ENCODE measurements at places on chromosomes 1 and 21.

DNA sequence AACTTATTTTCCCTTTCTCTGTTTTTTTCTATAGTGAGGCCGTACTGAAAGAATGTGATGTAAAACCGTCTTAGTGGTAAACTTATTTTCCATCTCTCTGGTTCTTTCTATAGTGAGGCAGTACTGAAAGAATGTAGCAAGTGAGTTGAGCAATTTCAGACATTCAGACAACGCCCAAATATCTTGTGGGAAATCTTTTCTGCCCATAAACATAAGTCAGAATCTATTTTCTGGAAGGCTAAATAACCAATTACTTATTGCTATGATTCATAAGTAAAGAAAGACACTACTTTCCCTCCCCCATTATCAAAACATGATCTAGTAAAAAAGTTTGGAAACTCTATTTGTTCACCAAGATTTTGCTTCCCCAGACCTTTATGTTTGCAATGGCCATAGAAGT is 18.8 kb upstream of the SCCPDH start:
- DNase-seq, result no peak

DNA sequence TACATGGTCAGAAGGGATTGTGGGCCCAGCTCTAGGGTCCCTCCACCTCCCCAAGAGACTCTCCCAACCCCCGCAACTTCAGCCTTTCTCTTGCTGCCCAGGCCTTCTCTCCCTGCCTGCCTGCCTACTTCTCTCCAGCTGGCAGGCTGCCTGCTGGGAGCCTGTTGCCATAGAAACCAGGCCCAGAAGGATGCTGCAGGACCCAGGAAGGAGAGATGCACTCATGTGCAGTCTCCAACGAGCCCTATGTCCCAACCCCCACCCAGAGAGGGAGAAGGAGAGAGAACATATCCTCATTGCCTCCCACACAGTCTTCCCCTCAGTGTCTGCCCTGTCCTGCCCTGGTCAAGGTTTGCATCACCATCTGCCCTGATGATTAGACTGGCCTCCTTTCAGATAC is 10.8 kb upstream of the SMIM12 start:
- no peak for DNase-seq

DNA sequence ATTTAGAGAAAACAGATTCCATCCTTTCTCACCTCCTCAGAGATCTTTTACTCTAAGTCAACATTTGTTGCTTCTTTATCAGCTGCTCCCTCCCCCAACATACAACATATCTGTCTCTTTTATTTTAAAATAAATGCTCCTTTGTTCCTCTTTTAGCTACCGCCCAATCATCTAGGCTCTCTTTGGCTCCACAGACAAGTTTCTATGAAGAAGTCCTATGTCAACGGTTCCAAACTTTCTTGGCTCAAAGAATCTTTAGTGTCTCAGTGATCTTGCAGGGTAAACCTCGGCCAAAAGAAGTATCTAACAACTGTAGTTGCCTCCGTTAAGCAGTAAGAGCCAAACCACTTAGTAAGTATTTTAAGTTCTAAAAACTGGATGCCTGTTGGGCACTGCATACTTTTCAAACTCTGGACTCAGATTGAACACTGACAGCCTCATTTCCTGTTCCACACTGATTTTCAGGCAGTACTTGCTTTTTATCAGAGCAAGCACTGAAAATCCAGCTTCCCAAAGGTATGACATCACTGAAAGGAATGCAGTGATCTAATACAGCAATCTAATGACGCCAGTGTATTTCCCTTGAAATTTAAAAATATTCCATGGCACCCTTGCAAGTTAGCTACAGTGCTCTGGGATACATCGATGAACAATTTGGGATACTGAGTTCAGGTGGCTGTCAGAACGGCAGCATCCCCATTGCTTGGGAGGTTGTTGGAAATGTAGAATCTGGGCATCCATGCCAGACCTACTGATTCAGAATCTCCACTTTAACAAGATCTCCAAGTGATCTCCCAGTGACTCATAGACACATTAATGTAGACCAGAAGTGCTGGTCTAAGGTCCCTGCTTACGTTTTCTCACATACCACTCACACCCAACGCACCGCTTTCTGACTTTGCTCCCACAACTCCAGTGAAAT is 26.8 kb downstream of the EGLN1 start:
- DNase-seq, result no peak

DNA sequence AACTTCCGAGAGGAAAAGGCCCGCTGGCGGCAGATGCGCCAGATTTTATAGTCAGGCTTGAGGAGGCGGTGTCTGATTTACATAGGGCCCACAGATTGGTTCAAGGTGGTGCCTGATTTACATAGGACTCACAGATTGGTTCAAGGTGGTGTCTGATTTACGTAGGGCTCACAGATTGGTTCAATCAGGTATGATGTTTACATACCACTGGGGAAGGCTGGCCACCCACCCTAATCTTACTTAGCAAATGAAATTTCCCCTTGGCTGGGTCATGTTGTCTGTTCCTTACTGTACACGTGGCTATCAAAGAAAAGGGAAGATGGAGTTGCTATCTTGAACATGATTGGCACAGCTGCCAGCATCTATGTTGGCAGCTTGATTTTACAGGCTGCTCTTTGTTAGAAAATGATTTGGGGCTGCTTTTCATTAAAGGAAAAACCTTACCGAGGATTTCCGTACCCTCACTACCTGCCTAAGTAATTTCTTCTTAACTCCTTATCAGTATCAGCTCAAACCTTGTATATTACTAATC is 96.3 kb downstream of the SETD4 start:
- DNase-seq, result no peak

DNA sequence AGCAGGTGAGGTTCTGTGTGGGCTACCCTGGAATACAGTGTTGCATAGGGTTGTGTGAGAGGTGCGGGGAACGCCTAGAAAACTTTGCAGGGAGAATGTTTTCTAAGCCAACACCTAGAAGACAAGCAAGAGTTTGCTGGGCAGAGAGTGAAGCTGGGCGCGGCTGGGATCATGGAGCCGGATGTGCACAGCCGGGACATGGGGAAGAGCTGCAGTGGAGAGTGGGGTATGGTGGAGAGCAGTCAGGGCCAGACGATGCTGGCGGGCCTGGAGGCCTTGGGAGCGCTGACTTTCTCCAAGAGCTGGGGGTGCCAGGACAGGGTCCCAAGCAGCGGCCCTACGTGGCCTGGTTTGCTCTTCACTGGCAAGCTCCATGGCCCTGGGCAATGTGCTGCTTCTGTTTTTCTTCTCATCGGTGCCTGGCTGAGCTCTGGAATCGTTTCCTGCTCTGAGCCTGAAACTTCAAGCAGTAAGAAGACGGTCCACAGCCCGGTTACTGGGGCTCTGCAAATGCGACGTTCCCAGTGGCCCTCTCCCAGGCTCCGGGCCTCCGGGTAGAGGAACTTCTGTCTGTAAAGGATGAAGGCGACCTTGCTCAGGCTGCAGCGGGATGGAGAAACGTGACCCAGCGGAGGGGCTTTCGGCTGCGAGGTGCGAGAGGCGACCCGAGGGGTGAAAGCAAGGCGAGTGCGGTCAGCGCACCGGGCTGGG is 51.9 kb upstream of the CD34 start:
- no peak for DNase-seq

DNA sequence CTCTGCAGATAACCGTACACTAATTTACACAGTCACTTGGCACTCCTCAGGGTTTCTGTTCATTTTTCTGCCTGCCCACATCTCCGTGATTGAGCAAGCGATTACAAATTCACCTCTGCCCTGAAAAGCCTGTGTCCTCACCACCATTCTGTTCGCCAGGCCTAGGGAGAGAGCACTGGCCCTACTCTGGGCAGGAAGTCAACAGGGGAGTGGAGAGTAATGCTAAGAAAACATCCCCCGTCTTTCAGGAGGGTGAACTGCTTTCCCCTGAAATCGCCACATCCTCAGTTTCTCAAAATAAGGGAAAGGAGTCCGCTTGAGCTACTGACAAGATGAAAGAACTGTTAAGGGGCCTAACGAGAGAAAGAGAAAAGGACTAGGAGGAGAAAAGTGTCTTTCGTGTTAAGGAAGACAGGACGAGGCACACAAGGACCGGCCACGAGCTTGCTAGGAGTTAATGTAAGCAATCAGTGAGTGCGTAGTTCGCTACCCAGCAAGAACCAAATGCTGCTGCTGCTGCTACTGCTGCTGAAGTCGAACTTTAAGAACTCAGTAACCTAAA is 632 bp downstream of the PEX19 start:
- no peak for DNase-seq

DNA sequence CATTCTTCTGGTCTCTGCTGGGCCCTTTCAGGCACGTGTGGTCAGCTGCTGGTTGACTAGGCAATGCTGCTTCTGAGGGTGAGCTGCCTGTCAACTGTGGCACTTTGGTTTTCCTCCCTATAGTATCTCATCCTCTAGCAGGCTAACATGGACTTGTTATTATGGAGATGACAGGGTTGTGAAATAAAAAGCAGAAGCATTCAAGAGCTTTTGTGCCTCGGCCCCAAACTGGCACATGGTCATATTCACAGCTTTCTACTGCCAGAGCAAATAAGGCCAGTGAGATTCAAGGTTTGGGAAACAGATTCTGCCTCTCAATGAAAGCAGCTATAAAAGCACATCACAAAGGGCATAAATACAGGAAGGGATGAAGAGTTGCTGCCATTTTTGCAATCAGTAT is 1.6 kb upstream of the ZNF124 start:
- DNase-seq, result no peak

- no peak for DNase-seq
These were observed 142.0 kb downstream of the ZNF648 start for GRCh38 chr1:181919542-181919941.

- DNase-seq, result no peak
These were observed 192.4 kb downstream of the LRRIQ3 start for GRCh38 chr1:74005533-74005932.

DNA sequence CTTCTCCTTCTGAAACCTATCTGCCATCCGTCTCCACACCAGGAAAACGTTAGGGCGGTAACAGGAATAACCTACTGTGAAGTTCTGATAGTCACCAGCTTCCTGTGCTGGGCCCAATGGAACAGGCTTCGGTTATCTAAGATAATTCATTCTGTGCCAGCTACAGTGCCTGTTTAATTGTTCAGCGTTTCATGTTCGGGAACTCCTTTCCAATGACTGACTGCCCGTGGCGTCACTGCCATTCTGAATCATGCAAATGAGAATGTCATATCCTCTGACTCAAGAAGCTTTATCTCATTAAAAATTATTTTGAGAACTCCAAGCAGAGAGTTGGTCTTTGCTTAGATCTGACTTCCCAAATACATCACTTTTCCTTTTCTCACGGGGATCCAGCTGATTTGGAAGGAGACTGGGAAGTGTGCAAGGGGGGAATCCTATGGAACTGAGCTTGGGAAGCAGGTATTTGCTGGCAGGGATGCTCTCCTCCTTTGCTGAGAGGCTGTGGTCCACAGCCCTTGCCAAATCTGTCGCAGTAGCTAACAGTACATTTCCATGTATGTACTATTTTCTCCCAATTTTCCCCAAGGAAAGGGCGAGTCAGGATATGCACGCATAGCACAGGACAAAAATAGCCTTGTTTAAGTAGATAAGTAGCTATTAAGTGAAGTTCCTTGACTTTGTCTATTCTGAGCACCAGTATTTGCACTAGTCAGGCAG is 358.7 kb downstream of the LTN1 start:
- no peak for DNase-seq

GRCh38 chr1:167412920-167413319 is 105.4 kb downstream of the CD247 start:
- no peak for DNase-seq

DNA sequence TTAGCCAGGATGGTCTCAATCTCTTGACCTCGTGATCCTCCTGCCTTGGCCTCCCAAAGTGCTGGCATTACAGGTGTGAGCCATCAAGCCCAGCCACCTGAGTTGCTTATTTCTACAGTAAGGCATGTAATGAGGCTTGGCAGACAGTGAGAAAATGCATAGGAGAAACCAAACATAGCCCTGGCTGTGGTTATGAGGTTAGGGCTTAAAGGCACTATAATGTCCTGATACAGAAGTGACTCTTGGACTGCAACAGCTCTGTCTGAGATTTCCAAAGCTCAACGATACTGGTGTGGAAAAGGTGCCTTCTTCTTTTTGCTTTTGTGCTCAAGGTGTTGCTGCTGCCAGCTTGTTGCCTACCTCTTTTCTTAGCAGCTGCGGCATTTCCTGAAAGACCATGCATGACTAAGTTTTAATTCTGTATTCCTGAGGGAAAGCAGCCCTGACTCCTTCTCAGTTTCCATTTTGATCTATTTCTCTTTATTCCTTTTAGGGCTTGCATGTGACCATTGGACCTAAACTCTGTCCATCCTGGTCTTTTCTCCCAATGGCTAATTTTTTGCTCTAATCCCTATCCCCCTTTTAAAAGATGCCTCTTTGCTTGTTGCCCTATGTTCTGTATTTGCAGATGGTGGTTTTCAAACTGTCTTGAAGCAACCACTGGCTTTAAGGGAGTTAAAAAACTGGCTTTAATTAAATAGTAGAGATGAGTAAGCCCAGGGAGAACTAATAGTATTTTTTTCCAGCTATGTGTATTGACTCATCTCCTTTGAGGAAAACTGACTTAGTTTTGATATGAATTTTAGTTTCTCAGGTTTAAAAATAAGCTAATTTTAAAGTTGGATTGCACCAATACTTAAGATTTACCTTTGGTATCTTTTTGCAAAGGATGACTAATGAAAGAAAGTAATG is 70.3 kb downstream of the KIF1B start:
- no peak for DNase-seq

- DNase-seq, result no peak
These were observed 119.2 kb upstream of the IPO9 start for GRCh38 chr1:201709564-201710295.

GRCh38 chr1:97806996-97807520 is 113.8 kb downstream of the DPYD start:
- DNase-seq, result no peak

GRCh38 chr1:40849801-40850592 is 12.2 kb downstream of the CITED4 start:
- DNase-seq, result peak; percentile 6

DNA sequence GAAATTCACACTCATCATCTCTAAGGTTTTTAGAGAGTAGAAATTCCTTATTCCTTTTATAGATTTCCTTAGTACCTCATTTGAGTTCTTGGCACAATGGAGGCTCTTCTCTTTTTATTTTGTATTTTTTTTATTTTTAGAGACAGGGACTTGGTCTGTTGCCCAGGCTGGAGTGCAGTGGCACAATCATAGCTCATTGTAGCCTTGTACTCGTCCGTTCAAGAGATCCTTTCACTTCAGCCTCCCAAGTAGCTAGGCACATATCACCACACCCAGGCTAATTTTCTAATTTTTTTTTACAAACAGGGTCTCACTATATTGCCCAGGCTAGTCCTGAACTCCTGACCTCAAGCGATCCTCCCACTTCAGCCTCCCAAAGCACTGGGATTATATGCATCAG is 29.6 kb downstream of the RGL1 start:
- no peak for DNase-seq

- no peak for DNase-seq
These were observed 157.3 kb downstream of the ZNF281 start for GRCh38 chr1:200252531-200252930.

Measured in NCI-H2081 treated with DMSO at 0.1 percent for 48 hours (cell line).